ENCODE measurements at places on chromosomes 1 and 21. TPM values are rescaled to one million over a fixed set of nuclear protein-coding genes. Genes with fewer than 3 reads are reported as not detected.

TGFB2 gene
- total RNA-seq, result 8.6 TPM

PRAMEF17 gene
- not detected for total RNA-seq

SLFNL1 gene
- total RNA-seq, result 0.02 TPM

USH2A gene
- not detected for total RNA-seq
